ENCODE measurements at places on chromosomes 5 and 9.

DNA sequence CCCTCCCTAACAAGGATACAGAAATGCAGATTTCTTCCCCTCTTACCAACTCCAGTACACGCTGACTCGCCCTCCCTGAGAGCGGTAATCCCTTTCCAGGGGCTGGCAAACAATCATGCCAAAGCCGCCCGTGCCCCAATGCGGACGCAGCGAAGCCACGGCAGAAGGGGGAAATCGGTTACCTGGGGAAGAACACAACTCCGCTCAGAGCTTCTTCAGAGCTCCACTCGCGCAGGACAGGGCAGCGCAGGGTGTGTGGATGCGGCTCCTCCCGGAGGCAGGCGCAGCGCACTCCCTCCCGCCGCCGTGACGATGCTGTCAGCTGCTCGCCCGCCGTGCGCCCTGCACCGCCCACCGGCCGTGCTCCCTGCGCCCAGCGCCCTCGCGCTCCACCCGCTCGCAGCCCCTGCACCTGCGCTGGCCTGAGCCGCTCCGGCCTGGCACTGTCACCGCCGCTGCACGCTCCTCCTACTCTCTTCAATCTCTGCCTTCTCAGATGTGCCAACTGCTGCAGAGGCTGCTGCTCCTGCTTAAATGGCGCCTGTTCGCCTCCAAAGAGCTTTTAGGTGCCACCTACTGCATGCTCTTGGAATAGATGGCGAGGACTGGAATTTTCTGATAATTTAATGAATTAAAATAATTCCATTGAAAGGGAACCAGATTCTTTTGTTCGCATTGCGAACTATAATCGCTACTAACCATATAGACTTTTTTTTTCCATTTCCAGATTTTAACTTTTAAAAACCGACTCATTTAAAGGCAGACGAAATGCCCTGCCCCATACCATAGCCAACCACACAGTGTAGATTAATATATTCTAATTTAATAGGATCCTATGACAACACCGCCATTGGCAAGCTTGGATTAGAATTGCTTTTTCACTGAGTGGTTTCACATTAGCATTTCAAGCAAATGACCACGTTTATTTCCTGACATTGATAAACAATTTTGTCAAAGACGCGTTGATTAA is at the start of gene DIRAS2:
TSS of gene DIRAS2 (minus strand) at position 255 of the 970 bp plus-strand sequence. CDS start 28,997 bp downstream, outside the sequence.
- peak; percentile 44 for DNase-seq

- DNase-seq = no peak
Measured at GRCh38 chr9:13450723-13451122, 171.2 kb upstream of the MPDZ start.

DNA sequence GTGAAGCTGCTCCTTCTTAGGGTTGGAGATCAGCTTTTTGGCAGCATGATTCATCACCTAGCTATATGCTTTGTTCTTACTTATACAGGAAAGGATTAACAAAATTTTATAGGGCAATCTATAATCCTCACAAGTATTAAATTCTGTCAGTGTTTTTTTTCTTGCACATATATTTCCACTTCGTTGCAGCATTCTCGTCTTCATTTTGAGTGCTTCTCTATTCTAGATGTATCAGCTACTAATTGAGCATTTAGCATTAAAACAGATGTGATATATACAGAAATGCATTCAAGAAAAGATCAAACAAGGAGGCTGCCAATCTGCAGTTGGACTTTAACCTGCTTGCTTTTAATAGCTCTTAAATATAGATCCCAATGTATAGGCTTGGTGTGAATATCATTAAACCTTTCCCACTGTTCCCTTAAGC is 3.6 kb upstream of the CTXN3 start:
- no peak for DNase-seq

DNA sequence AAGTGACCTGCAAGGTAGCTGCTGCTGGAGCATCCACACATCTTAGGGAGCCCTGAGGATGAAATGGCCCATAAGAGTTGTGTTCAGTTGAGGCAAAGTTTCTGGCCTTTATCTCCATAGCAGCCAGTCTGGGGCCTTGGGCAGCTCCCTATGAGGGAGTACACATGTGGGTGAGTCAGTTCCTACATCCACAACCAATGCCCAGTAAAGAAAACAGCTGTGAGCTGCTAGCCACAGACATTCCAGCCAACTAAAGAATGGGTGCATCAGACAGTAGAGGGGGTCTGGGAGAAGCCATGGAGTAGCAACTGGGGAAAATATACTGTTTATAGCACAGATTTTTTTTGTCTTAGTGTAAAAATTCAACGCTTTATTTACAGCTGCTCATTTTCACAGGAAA is 720.7 kb downstream of the TLE1 start:
- peak; percentile 80 for DNase-seq

GRCh38 chr5:27682600-27682999 is 644.2 kb upstream of the CDH9 start:
- DNase-seq = no peak

DNA sequence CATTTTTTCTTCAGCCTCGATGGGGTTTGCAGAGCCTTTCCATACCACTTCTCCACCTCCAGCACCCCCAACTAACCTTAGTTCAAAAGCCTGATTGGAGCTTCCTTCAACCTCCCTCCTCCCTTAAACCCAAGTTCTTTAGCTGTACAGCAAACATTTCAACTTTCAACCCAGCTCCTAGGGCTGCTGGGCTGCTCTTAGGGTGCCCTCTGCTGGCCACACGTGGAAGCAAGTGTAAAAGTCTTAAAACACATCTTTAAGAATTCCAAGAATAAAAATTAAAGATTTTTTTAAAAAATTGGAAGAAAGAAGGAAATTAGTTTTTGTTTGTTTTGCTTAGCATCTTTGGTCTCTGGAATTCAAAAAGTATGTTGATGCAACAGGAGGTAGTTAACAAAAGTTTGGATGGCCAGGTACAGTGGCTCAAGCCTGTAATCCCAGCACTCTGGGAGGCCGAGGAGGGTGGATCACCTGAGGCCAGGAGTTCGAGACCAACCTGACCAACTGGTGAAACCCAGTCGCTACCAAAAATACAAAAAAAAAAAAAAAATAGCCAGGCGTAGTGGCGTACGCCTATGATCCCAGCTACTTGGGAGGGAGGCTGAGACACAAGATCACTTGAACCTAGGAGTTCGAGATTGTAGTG is 15.5 kb upstream of the HSD17B3 start:
- DNase-seq = peak; percentile 59
